ENCODE measurements at places on chromosomes 16 and 17.

DNA sequence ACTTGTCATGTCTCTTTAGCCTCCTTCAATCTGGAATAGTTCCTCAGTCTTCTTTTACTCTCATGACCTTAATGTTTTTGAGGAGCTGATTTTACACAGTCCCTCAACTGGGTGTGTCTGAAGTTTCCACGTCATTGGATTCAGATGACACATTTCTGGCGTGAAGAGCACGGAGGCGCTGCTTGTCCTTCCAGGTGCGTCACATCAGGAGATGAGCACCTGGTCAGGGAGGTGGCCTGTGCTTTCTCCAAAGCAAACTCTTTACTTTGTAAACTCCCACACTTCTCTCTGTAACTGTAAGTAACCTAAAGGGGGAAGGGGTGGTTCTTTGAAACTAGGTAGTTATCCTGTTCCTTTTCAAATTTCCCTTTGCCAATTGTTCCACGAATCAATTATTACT lies 52.5 kb upstream of the MNT start:
- DNase-seq = no peak

- no peak for DNase-seq
These were observed 343.7 kb downstream of the CPPED1 start for GRCh38 chr16:12460064-12460392.

GRCh38 chr16:78742501-78743283 lies 643.2 kb downstream of the WWOX start:
- DNase-seq = peak; percentile 29

- DNase-seq = no peak
These were observed 135.1 kb downstream of the MRM1 start for GRCh38 chr17:36736201-36737156.

GRCh38 chr16:30079480-30079879 lies 3.7 kb downstream of the PPP4C start:
- no peak for DNase-seq

Data from DMS153 (cell line).